ENCODE measurements at places on chromosomes 4 and X.

DNA sequence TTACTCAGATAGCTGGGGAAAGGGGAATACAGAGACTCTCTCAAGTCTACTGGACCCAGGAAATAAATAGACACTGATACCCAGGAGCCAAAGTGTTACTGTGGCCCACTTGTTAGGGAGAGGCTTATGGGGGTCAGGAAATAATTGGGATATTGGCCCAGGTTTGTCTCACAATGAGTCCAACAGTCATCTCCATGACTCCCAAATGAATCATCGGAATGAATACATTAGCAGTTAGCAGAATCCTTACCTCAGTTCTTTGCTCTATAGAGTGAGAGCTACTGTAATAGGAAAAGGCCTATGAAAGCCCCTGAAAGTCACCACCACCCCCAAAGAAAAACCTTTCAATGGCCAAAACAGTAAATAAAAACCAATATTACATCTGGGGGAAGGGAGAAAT is 42.4 kb upstream of the ARHGEF6 start:
- DNase-seq = no peak

DNA sequence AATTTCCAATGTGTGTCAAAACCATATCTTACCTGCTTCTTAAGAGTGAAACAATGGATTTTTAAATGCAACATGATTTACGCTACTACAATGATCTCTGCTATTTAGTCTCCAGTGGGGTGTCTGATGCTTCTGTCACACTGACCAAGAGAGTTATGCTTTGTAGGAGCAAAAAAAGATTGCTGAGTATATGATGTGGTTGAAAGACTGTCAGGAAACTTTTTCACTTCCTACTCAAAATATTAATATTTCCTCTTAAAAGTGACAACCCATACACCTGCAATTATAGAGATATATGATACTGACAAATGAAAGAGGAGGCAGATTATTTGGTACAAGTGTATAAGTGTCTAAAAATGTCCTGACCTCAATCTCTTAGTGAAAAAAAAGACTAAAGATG is 105.2 kb upstream of the BMP3 start:
- DNase-seq = no peak

GRCh38 chrX:72057849-72058248 is 73.9 kb downstream of the RTL5 start:
- no peak for DNase-seq

- no peak for DNase-seq
These were observed 49.2 kb upstream of the MSX1 start for GRCh38 chr4:4810092-4810774.

DNA sequence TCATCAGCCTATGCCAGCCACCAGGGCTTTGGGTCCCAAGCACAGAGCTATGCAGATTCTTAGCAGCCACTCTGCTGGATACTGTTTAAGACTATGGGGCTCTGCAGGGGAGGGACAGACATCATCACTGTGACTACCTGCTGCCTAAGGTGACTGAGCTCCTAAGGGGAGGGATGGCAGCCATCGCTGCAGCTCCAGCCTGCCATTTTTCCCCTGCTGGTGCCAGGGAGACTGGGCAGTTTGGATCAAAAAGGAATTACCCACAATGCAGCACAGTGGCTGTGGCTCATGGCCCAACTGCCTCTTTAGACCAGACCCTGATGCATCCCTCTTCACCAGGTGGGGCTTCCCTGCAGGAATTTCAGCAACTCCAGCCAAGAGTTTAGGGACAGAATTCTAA is 28.6 kb upstream of the INPP4B start:
- no peak for DNase-seq

GRCh38 chrX:129959493-129959832 is 23.0 kb upstream of the BCORL1 start:
- DNase-seq = no peak

DNA sequence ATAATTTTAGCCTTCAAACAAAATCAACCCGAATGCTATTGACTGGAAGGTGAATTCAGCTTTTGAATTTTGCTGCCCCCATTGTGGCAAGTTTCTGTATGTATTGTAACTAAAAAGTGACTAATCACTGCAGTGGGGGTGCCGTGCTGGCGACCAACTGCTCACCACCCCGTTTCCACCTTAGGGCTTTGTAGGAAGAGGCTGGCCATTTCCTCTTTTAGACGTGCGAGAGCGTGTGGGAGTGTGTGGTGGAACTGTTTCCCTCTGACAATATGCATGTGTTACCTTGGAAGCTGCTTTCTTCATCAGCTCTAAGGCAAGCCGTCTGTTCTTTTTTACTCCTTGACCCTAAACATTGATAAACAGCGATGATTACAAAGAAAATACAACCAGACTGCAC is 78.8 kb downstream of the SEL1L3 start:
- DNase-seq = no peak

GRCh38 chr4:108849611-108850168 is 86.8 kb upstream of the ETNPPL start:
- DNase-seq = no peak

DNA sequence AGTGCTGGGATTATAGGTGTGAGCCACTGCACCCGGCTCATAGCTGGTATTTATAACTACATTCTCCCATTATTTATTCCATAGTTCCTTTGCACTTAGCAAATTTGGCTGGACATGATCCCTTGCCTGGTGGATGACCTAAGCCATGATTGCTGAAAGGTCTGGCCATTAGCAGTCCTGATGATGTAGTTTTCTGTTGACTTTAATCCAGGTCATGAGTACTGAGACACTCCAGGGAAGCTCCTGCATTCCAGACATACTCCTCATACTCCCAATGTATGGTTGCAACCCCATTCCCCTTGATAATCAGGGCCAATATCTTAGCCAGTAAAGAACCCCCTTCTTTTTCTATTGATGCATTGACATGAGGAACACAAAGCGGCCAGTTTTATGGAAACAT is 24.4 kb upstream of the MGST2 start:
- no peak for DNase-seq

DNA sequence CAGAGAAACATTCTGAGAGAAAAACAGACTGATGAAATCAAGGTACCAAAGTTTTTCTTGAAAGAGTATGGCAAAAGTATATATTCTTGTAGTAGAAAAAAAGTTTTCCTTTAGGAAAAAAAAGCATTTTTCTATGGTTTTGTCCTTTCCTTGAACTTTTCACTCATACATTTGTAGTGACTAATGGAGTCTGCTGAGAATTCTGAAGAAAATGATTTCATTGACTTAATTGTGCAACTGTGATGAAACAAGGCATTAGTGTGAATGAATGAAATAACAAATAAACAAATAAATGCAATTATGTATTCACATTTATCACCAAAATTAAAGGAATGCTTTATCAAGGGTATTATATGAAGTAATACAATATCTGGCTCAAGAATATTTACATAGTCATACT is 5.7 kb downstream of the CSN1S1 start:
- DNase-seq = no peak

- DNase-seq = no peak
These were observed 635.2 kb upstream of the FRG1 start for GRCh38 chr4:189305500-189305899.

DNA sequence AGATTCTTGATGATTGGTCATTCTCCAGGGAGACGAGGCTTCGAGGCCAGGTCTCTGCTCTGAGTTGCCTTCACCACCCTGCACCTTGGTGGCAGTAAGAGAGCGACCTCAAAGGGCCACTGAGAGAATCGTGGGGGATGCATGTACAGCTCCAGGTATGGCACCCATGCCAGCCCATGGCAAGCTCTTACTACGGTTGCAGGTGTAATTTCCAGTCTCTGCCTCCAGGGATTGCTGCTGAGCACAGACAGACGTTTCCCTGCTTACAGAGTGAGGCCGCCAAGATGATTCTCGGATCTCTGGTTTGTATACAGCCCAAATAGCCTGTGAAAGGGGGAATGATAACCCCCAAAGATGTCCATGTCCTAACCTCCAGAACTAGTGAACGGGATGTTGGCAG is 16.3 kb upstream of the DRD5 start:
- DNase-seq = no peak

DNA sequence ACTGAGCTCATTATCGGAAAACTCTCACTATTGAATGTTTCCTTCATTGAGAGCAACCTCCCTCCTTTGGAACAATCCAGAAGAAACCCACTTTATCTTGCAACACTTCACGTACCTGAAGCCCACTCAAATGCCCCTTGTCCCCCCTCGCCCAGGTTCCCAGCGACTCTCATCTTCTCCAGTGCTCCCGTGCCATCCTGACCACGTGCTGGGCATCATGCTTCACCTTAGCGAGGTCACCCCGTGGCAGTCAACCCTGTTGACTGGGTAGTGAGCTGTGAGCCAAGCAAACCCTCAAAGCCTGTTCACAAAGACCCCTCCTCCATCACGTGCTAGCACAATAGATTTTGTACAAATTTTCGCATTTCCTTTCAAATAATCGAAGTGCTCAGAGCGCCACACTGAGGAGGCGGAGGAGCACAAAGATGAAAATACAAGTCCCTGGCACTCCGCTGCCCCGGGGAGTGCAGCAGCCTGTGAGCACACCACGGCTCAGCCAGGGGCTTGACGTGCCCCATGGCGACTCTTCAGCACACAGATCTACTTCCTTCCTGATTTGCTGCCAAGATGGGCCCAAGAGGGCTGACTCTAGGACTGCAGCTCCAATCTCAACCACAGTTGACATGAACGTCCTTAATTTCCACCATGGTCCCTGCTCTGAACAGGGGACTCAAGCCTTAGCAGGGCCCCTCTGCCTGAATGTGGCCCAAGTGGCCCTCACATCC is 15.6 kb downstream of the PDZD4 start:
- DNase-seq = no peak

DNA sequence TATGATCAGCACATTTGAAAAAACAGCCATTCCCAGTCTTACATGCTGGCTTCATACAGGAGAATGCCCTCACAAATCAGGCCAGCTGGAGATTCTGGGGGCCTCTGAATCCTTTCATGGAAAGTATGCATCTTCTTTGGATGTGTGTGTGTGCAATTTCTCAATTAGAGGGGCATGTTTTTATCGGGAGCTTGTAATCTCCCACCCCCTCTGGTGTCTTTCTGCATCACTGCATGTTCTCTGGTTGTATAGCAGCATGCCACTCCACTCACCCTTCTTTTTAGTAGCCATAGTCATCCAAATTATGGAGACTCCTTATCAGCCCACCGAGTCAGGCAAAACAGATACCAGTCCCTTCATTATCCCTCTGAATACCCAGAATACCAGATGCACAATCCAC is 282.2 kb upstream of the SLIT2 start:
- no peak for DNase-seq

GRCh38 chr4:55435141-55435841 is 39.5 kb downstream of the TMEM165 start:
- no peak for DNase-seq

GRCh38 chr4:108559068-108559793 is 61.1 kb upstream of the RPL34 start:
- no peak for DNase-seq

DNA sequence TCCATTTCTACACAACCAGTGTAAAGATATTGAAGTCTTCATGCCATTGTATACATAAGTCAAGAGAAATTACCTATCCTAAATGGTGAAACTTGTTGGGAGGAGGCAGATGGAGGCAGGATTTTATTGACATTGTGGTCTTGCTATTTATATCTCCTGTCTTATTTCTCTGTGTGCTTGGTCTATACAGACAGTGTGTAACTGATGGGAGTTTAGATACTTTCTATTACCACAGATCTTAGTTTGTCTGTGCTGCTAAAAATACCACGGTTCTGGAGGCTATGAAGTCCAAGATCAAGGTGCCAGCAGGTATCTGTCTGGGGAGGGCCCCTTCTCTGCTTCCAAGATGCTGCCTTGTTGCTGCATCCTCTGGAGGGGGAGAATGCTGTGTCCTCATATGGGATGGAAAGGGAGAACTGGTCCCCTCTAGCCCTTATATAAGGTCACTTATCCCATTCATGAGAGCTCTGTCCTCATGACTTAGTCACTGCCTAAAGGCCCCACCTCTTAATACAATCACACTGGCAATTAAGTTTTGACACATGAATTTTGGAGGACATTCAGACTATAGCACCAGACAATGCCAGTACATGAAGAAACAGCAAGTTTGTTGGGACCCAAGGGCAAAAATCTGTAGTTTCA is 62.4 kb downstream of the SYNPO2 start:
- no peak for DNase-seq

DNA sequence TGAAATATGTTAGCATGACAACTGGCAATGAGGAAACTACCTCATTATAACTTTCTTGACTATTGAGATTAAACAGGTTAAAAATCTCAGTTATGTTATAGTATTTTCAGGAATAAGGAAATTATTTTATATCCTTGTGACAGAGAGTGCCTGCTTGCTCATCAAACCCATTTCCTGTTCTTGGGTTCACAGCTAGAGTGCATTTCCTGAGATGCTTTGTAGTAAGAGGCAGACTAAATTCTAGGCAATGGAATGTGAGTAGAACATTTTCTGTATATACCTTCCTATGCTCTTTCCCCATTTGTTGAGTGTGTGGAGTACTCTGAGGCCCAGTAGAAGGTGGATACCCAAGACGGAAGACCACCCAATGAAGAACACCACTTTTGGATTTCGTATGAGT is 96.9 kb upstream of the CASK start:
- no peak for DNase-seq

- DNase-seq = no peak
These were observed 23.7 kb downstream of the SLC10A6 start for GRCh38 chr4:86825511-86825910.

DNA sequence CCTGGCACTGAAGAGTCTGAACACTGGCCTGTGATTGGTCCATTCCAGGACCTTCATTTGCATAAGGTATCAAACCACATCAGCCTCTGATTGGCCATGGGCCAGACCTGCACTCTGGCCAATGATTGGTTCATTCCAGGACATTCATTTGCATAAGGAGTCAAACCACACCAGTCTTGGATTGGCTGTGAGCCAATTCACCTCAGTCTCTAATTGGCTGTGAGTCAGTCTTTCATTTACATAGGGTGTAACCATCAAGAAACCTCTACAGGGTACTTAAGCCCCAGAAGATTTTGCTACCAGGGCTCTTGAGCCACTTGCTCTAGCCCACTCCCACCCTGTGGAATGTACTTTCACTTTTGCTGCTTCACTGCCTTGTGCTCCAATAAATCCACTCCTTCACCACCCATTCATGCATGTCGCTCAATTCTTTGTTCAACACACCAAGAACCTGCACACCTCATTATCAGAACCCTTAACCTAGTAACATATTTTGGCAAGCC is 14.2 kb upstream of the HERC5 start:
- no peak for DNase-seq

GRCh38 chrX:10244915-10245622 is 88.3 kb downstream of the CLCN4 start:
- DNase-seq = no peak
